Activated CD8-positive, alpha-beta memory T cell treated with anti-CD3 and anti-CD28 coated beads for 4 hours (primary cell): ENCODE measurements at places on chromosomes 13 and 19.

DNA sequence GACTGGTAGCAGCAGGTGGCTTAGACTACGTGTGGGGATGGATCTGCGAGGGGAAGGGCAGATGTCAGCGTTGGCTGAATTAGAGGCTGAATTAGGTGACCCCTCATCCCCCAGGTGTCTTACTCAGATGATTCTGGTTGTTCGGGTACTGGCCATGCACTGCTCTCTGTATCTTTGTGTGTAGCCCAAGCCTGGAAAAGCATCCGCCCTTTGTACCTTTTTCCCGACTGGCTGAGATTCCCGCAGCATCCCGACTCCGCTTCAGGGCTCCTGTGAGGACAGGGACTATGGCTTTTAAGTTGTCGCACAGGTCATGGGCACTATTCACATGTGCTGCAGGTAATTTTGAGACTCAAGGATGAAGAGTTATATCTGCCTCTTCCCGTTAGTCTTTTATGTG lies 7.2 kb downstream of the TFDP1 start:
- no peak for DNase-seq

- DNase-seq, result no peak
These were observed at the start of gene DLL3 for GRCh38 chr19:39498798-39499642. Gene DLL3 (plus strand): TSS chr19:39498947. CDS start chr19:39498975, 28 bp downstream.

DNA sequence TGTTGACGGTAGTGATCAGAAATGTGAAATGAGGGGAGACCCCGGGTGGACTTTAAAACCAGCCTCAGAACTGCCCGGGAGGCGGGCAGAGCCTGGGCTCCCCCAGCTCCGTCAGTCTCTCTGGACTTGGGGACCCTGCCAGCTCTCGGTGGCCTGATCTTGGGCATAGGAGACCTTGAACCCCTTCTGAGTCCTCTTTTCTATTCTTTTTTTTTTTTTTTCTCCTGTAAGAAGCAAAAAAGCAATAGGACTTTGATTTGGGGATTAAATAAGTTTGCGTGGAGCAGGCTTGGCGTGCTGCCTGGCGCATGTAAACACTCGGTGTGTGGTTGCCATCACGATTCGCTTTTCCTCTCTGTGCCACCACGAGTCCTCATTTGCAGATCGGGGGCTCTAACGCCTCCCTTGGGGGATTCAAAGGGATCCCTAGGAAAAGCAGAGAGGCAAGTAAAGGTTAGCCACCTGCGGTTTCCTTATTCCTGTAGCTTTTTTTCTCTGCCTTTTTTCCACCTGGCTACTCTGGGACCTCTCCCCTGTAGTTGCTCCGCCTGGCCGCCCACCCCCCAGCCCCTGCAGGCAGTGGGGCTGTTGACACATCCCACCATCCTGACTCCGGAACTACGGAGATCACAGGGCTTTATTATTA lies 1.3 kb downstream of the SAFB start:
- no peak for DNase-seq

DNA sequence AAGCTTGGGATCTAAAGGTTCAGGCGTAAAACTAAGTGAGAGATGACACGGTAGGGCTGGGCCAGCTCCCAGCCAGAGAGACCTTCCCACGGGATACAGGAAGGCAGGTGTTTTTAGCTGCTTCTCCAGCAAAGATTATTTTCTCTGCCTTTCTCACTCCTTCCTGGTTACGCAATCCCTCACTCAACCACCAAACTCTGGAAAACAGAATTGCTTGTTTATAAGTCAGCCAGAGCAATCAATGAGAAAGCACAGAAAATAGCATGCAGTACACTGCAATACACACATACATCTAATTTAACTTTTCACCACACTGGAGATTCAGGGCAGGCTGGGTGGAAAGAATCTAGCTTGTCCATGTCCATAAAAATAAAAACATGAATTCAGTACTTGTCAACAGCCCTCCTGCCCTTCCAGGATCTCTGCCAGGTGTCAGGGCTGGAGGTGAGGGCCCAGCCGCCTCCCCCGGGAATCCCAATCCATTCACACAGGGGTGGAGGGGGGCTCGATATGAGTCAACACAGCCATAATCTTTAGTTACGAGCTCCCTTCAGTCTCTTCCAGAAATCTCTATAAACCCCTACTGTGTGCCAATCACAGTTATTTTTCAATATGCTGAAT lies 12.2 kb downstream of the RHPN2 start:
- DNase-seq, result no peak

DNA sequence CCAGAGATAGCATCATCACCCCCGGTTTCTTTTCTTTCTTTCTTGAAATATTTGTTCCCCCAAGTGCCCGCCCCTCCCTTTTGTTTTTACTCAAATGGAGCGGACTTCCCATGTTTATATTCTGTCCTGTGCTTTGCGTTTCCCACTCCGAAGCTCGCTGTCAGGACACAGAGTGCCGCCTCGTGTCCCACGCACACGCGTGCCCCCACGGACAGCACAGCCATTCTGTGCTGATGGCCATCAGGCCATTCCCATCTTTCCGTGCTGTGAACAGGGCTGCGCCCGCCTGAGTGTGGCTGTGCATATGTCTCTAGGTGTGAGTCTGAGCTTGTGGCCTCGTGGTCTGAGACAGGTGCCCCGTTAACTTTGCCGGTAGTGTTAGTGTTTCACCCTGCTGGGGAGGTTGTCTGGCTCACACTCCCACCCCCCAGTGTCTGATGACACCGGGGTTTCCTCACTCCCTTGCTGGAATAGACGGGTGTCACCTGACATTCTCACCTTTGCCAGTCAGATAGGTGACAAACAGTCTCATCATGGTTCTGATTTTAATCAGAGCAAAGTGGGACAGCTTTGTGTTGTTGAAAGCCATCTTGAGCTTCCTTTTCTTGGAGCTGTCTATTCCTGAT lies 6.9 kb downstream of the PAK4 start:
- no peak for DNase-seq

- no peak for DNase-seq
These were observed 1.5 kb downstream of the MAST3 start for GRCh38 chr19:18098891-18099622.

DNA sequence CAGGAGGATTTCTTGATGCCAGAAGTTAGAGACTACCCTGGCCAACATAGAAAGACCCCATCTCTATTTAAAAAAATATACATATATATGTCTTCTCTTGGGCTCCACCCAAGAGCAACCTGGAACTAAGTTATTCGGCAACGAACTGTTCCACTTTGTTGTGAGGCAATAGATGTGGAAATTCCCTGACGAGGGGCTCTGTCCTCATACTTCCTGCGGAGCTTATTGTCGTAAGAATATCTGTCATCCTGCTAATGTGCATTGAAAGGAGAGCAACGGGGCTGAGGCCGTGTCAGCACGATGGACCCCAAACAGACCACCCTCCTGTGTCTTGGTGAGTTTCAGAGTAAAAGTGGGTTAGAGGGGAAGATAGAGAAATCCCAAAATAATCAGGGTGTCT lies at the start of gene FCAR:
FCAR (plus strand) TSS at position 246 of the 400 bp plus-strand sequence; CDS start at position 301, 55 bp downstream.
- no peak for DNase-seq

DNA sequence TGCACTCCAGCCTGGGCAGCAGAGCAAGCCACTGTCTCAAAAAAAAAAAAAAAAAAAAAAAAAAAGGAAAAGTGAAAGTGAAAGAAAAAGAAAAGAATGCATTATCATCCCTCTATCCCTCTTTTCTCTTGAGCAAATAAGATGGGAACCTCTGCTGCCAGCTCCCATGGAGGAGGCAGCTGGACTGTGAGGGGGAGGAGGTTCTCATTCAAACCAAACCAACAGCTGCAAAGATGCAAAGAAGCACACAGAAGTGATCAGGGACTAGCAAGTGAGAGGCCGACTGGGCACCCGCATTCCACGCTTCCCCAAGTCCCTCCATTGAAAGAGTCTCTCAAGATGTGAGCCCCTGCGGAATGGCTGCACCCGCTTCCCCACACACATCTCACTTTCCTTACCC lies 63.5 kb downstream of the TSHZ3 start:
- DNase-seq, result no peak

DNA sequence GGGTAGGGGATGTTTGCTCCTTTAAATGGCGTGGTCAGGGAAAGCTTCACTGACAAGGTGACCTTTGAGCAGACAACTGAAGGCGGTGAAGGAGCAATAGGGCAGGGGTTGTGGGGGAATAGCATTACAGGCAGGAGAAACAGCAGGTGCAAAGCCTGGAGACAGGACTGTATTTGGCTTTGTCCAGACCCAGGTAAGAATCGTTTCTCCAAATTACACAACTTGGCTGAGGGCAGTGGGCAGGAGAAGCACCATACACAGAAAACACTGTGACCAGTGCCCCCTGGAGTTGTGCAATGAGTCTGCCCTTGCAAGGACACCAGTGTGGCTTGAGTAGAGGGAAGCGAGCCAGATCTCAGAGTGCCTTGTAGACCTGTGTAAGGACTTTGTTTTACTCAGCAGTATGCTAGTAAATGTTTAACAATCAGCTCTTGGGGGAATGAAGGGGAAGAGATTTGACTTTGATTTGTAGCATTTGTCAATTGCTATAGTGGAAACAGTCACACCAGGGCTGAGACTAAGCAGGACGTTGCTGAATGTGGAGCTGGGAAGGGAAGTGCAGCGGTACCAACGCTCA lies 360.0 kb downstream of the DCT start:
- no peak for DNase-seq

DNA sequence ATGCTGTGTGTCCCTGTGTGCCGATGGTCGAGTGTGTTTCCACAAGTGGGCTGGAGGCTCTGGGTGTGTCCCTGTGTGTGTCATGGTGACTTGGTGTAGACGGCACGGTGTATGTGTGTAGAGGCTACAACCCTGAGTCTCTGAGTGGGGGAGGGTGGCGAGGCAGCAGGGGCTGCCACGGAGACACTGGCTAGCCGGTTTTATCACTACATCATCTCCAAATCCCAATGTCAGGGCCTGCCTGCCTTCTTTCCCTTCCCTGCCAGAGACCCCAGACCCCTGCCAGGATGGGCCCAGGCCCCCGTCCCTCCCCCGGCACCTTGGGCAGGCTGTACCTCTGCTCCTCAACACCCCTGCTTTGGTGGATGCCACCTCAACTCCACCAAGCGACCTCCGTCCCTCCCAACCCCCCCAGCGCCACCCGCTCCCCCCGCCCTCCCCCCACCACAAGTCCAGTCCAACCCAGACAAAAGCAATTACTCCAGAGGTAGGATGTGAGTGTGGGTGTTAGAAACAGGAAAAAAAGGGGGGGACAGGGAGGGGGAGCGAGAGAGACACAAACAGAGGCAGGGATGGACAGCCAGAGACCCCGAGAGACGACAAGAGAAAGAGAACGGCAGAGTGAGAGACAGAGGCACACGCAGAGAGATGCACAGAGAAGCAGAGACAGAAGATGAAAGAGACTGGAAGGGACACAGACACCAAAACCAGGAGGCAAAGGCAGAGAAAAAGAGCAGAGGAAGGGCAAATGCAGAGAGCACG lies 21.6 kb upstream of the POU2F2 start:
- DNase-seq, result no peak

DNA sequence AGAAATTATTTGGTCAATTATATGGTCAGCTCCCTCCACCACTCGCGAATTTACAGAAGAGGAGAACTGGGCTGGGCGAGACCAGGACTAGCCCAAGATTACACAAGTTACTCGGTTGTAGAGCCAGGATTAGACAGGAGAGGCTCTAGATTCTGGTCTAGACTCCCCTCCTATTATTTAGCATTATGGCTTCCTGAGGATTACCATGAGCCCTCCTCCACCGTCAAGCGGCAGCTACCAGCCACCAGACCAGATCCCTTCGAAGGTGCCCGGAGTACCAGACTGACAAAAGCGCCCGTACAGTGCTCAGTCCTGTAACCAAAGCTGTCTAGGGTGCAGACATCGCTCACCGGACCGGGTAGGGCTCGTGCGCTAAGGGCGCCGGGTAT lies 497 bp upstream of the MLNR start:
- DNase-seq, result no peak

DNA sequence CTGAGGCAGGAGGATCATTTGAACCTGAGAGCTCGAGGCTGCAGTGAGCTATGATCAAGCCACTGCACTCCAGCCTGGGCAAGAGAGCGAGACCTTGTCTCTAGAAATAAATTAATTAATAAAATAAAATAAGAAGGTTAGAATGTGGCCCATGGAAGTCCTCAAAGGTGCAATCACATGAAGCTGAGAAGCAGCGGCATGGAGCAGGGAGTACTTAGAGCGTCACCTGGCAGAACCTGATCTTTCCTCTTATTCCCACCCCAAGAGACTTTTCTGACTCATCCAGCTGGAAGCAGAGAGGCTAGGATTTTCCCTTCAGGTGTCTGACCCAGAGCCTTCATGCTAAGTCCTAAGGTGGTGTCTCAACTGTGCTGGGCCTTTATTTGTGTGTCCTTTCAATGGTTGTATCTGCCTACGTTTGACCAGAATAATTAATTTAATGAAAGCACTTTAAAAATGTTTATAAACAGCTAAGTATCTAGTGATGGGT lies 8.9 kb upstream of the MRPS31 start:
- no peak for DNase-seq

- no peak for DNase-seq
These were observed 5.0 kb downstream of the ELAVL3 start for GRCh38 chr19:11475861-11476260.

DNA sequence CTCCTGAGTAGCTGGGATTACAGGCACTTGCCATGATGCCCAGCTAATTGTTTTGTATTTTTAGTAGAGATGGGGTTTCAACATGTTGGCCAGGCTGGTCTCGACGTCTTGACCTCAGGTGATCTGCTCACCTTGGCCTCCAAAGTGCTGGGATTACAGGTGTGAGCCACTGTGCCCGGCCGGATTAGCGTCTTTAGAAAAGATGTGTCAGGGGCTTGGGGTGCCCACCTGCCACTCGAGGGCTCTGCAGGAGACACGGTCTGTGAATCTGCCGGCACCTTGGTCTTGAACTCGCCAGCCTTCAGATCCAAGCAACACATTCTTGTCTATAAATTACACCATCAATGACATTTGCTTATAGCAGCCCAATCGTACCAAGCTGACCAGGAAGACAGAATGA lies 38.8 kb upstream of the TUBGCP3 start:
- no peak for DNase-seq
